ENCODE measurements at places on chromosomes 3 and 15. TPM values are rescaled to one million over a fixed set of nuclear protein-coding genes. Genes with fewer than 3 reads are reported as not detected.
A peak's percentile ranks its signal among the peaks of the same experiment; 100 is the strongest.

- H3K27me3 ChIP-seq: peaks cover 11% of the 10 kb centered on the region
- peaks cover 6% of the 10 kb centered on the region for H3K4me1 ChIP-seq
- H3K27ac ChIP-seq: no peak overlapping the region
- H3K36me3 ChIP-seq: no peaks in the 10 kb centered on the region
These were observed 3.5 kb upstream of the CPNE4 start for GRCh38 chr3:132038198-132038825.

DNA sequence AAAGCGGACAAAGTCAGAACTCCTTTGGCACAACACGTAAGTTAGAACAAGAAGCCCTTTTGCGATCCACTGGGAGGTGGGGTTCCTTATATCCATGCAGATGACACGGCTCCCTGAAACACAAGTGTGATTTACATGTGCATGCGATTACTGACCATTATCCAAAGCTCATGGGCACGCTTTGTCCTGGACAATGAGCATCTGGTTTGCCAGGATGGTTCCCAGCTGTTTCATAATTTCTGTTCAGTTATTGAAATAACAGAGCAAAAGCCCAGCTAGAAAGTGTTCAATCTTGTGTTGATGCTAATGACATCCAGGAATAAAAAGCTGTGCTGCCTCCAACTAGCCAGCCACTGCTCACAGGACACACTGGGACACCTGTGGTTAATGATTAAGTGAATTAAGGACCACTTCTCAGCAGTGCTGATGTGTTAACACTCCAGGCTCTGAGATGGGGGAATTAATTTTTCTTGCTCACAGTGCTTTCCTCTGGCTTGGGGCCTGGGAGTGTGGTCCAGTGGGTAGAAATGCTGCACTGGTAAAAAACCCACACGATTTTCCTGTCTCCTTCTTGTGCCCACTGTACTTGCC lies 123.1 kb upstream of the SLC2A2 start:
- no peaks in the 10 kb centered on the region for H3K4me1 ChIP-seq
- H3K36me3 ChIP-seq: peaks cover 16% of the 10 kb centered on the region
- no peak for DNase-seq
- no peak overlapping the region for H3K4me3 ChIP-seq
- no peaks in the 10 kb centered on the region for H3K27me3 ChIP-seq
- no peak overlapping the region for H3K27ac ChIP-seq

DNA sequence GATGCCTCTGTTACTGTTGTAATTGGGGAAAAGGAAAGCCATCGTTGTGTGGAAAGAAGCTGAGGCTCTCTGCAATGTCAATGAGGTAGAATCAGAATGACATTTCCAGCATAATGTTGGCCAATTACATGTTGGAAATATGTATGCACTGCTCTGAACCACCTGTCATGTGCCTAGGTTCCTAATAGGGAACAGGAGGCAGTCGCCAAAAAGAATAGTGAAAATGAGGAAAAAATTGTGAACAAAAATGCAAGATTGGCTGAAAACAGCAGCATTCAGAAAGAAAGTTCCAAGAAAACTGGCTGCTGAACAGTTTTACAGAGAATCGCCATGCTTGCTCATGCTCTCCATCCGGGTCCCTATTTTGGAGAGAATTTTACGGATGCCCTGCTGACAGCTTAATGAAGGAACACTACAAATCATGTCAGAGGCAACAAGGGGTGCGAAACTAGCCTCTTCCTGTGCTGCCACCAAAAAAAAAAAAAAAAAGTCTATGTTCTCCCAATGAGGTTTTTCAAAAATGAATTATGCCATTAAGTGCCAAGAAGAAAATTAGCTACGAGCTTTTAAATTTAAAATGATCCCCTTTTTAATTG lies 305.9 kb upstream of the ARRDC4 start:
- no peaks in the 10 kb centered on the region for H3K4me1 ChIP-seq
- H3K27ac ChIP-seq: no peak overlapping the region
- no peak for DNase-seq

DNA sequence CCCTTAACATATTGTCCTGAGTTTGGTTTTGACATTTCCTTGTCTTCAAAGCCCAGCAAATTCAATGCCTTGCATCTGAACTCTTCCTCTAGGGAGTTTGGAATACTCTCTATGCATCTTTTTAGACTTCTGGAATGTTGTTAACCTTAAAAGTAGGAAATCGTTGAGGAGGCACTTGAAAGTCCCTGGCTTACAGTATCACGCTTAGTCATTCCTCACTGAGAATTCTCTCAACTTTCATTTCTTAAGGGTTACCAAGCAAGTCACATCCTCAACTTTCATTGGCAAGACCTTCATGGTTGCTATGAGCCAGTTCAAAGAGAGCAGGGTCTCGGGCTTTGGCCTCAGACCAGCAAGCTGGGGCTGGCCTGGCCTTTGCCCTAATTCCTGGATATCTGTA lies 89.9 kb downstream of the ASB7 start:
- H3K36me3 ChIP-seq: peaks cover 13% of the 10 kb centered on the region
- H3K4me1 ChIP-seq: peaks cover 56% of the 10 kb centered on the region
- H3K4me3 ChIP-seq: no peak overlapping the region
- DNase-seq: no peak

GRCh38 chr3:151724576-151725562 lies 8.9 kb upstream of the AADACL2 start:
- no peaks in the 10 kb centered on the region for H3K4me1 ChIP-seq
- no peak overlapping the region for H3K27ac ChIP-seq
- no peaks in the 10 kb centered on the region for H3K36me3 ChIP-seq
- no peak for DNase-seq

DNA sequence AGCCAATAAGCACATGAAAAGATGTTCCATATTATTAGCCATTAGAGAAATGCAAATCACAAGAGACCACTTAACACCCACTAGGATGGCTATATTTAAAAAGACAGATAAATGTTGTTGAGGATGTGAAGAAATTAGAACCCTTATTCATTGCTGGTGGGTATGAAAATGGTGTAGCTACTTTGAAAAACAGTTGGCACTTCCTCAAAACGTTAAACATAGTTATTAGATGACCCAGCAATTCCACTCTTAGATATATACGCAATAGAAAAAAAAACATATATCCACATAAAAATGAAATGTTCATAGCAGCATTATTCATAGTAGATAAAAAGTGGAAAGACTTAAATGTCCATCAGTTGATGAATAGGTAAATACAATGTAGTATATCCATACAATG lies 47.1 kb upstream of the TERB2 start:
- no peaks in the 10 kb centered on the region for H3K4me1 ChIP-seq
- peaks cover 3% of the 10 kb centered on the region for H3K27me3 ChIP-seq
- H3K36me3 ChIP-seq: no peaks in the 10 kb centered on the region
- DNase-seq: no peak
- H3K27ac ChIP-seq: no peak overlapping the region
- H3K4me3 ChIP-seq: no peak overlapping the region

GRCh38 chr15:89575656-89576416 lies 567 bp downstream of the TICRR start:
- H3K4me3 ChIP-seq: peak overlapping the region; percentile 89
- peaks cover 6% of the 10 kb centered on the region for H3K36me3 ChIP-seq
- H3K27me3 ChIP-seq: peaks cover 10% of the 10 kb centered on the region
- no peak for DNase-seq
- peaks cover 29% of the 10 kb centered on the region for H3K4me1 ChIP-seq

- peaks cover 33% of the 10 kb centered on the region for H3K4me1 ChIP-seq
- no peak overlapping the region for H3K27ac ChIP-seq
- no peaks in the 10 kb centered on the region for H3K36me3 ChIP-seq
These were observed 1.8 kb downstream of the NME9 start for GRCh38 chr3:138327831-138328230.

DNA sequence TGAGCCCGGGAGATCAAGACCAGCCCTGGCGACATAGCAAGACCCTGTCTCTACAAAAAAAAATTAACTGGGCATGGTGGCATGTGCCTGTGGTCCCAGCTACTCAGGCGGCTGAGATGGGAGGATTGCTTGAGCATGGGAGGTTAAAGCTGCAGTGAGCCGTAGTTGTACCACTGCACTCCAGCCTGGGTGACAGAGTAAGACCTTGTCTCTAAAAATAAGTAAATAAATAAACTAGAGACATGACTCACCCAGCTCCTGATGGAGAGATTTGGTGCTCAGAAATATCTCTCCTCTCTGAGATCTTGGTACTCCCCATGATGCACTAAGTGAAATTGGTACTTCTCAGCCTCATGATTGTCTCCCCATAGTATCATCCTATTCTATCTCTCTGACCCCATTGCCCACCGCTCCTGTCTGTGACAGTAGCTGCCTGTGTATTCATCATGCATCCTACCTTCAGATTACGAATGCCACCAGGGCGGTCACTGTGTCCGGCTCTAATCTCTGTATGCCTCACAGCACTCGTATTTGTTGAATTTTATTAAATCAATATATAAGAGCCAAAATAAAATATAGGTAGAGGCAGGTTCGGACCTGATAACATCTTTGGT lies 50.9 kb downstream of the ABHD2 start:
- peak overlapping the region; percentile 35 for H3K4me3 ChIP-seq
- no peaks in the 10 kb centered on the region for H3K27me3 ChIP-seq
- peaks cover 4% of the 10 kb centered on the region for H3K36me3 ChIP-seq
- DNase-seq: peak; percentile 67
- peak overlapping the region; percentile 82 for H3K27ac ChIP-seq

- peaks cover 9% of the 10 kb centered on the region for H3K4me1 ChIP-seq
- no peak for DNase-seq
These were observed 20.2 kb downstream of the RNF13 start for GRCh38 chr3:149833241-149833640.

- H3K36me3 ChIP-seq: peaks cover 33% of the 10 kb centered on the region
- no peak overlapping the region for H3K27ac ChIP-seq
- H3K4me1 ChIP-seq: peaks cover 28% of the 10 kb centered on the region
- no peak for DNase-seq
- H3K4me3 ChIP-seq: no peak overlapping the region
- no peaks in the 10 kb centered on the region for H3K27me3 ChIP-seq
These were observed 27.4 kb upstream of the ALPK3 start for GRCh38 chr15:84789762-84790161.

DNA sequence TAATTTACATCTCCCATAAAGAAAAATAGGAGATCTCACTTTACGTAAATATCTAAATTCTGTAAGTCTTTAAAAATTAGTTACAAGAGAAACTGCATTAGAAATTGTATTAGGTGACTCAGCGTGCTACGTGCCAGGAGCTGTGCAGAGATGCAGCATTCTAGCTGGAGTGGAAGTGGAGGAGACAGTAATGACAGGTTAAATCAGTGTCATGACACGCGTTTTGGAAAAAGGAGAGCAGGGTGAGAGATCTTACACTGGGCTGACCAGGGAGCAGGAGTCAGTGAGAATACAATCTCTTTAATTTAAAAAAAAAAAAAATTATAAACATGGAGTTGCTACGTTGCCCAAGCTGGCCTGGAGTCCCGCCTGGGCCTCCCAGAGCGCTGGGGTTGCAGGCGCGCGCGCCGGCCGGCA lies 635 bp downstream of the TUBGCP5 start:
- H3K36me3 ChIP-seq: peaks cover 7% of the 10 kb centered on the region
- peak overlapping the region; percentile 90 for H3K27ac ChIP-seq
- H3K4me3 ChIP-seq: peak overlapping the region; percentile 90

DNA sequence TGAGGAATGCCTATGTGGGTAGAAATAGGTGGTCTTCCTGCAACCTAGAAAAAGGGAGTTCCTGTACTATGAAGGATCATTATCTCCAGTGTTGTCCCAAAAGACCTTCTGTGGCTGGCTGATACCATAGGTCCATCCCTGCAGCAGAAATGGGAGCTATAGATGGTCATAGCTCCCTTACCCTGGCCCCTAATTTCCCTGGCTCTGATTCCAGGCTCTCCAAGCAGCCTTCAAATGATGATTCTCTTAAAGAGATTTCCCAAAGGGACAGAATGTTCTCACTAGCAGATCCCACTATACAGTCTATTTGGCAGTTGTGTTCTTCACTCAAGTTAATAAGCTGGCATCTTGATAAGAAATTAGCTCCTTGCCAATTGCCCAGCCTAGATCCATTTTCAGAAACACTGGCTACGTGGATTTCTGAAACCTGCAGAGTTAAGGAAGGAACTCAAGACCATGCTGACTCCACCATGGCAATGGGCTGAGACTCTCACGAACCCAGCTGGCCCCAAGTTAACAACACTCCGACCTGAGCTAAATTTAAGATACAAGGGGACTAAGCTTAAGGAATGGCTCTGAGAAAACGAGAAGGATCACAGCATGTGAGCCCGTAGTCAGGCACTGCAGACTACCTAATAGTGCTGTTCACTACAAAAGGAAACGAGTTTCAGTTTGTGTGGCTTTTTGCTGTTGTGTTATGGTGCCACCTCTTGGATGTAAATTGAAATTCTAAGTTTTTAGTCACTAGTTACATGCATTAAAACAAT lies 11.4 kb downstream of the C15orf40 start:
- H3K27ac ChIP-seq: peak overlapping the region; percentile 73
- DNase-seq: peak; percentile 70
- no peaks in the 10 kb centered on the region for H3K36me3 ChIP-seq
- peaks cover 20% of the 10 kb centered on the region for H3K4me1 ChIP-seq

- H3K4me1 ChIP-seq: peaks cover 49% of the 10 kb centered on the region
- H3K36me3 ChIP-seq: no peaks in the 10 kb centered on the region
- no peaks in the 10 kb centered on the region for H3K27me3 ChIP-seq
These were observed 1.9 kb downstream of the TNIK start for GRCh38 chr3:171458071-171458863.

DNA sequence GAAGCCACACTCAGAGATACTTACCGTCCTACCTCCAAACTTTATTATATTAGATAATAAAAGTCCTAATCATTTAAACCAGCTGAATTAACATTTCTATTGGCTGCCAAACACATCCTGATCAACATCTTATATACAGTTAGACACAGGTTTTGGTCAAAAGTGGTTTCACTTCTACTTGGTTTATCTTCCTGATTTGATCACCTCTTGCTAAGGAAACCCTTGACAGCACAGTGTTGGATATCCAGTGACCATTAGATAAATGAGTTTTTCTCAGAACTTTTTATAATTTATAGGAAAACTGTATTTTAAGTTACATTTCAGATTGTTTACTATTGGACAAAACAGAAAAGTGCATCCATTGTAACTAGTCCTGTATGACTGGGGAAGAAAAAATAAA lies 198.4 kb upstream of the NR2F2 start:
- no peak overlapping the region for H3K4me3 ChIP-seq
- H3K4me1 ChIP-seq: no peaks in the 10 kb centered on the region

- no peak for DNase-seq
- H3K4me3 ChIP-seq: no peak overlapping the region
- H3K27me3 ChIP-seq: no peaks in the 10 kb centered on the region
- peaks cover 35% of the 10 kb centered on the region for H3K4me1 ChIP-seq
- no peak overlapping the region for H3K27ac ChIP-seq
These were observed 894.0 kb downstream of the NTRK3 start for GRCh38 chr15:87362531-87362930.

The CCRL2 gene
- total RNA-seq: not detected

The MED12L gene
- total RNA-seq: 0.29 TPM

The XCR1 gene
- total RNA-seq: not detected

The CHRM5 gene
- total RNA-seq: not detected

The DCLK3 gene
- total RNA-seq: not detected

The SYNPR gene
- not detected for total RNA-seq

The C3orf85 gene
- total RNA-seq: not detected

The KCTD6 gene
- total RNA-seq: 6.3 TPM

The TRH gene
- not detected for total RNA-seq
